Hippocampal formation (tissue), 2 donors: ENCODE measurements at places on chromosomes 16 and 17.

- DNase-seq: no peak
Observed at GRCh38 chr17:66040402-66040801, 151.5 kb downstream of the CEP112 start.

GRCh38 chr17:38894276-38894675, 24.4 kb downstream of the LASP1 start:
- no peak for DNase-seq

- peak; percentile 100 for DNase-seq
Observed at GRCh38 chr17:29212681-29213121, 32.5 kb upstream of the MYO18A start.

- no peak for DNase-seq
Observed at GRCh38 chr17:73368085-73368631, 56.4 kb upstream of the CDC42EP4 start.

- no peak for DNase-seq
Observed at GRCh38 chr16:89988951-89989350, 30.3 kb downstream of the DBNDD1 start.

- no peak for DNase-seq
Observed at GRCh38 chr17:15512071-15512709, 44.8 kb upstream of the CDRT4 start.

- no peak for DNase-seq
Observed at GRCh38 chr17:68199837-68200688, 47.8 kb upstream of the AMZ2 start.

- DNase-seq: no peak
Observed at GRCh38 chr17:37762666-37763065, 17.8 kb upstream of the HNF1B start.

DNA sequence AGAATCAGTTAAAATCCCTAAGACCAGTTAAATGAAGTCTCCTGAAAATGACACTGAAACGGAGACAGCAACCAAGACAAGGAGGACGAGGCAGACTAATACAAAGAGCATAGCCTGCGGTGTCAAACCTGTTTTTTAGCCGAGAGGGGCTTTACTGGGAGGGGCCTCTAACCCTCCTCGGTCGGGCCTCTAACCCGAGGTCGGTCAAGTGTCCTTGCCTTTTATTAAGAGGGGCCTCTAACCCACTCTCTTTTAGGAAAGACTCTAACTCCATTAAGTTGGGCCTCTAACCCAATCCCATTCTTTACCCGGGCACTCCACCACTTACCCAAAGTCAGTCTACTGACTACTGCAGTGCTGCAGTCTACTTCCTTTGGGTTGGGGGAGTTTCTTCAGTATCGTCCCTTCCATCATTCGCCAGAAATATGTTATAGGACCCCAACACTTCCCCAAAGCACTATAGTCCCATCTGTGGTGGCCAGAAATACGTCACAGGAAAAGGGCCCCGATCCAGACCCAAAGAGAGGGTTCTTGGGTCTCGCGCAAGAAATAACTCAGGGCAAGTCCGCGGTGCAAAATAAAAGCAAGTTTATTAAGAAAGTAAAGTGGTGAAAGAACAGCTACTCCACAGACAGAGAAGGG, 39.2 kb upstream of the ARL4D start:
- DNase-seq: no peak

- peak; percentile 51 for DNase-seq
Observed at GRCh38 chr16:72198021-72198711, 26.2 kb upstream of the PMFBP1 start.

- DNase-seq: peak; percentile 59
Observed at GRCh38 chr16:31093132-31093703, 1.4 kb downstream of the VKORC1 start.

GRCh38 chr16:84020353-84020752, 22.2 kb downstream of the SLC38A8 start:
- no peak for DNase-seq

GRCh38 chr17:50310455-50311111, 35.3 kb upstream of the XYLT2 start:
- no peak for DNase-seq

DNA sequence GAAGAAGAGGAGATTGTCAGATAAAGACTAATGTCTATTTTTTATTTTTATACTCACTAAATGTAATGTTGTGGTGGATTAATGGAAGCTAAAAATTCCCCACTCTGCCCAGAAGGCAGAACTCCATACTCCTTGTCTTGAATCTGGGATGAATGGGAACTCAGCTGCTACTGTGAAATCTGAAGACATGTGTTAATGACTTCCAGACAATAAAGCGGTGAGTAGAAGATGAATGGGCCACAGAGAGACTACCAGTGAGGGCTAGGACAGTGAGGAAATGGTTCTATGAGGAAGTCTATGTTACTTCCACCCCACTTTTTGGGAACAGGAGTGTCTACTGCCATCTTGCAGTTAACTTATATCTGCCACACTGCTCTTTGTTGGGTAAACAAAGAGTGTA, 726.9 kb downstream of the CDH8 start:
- DNase-seq: no peak

DNA sequence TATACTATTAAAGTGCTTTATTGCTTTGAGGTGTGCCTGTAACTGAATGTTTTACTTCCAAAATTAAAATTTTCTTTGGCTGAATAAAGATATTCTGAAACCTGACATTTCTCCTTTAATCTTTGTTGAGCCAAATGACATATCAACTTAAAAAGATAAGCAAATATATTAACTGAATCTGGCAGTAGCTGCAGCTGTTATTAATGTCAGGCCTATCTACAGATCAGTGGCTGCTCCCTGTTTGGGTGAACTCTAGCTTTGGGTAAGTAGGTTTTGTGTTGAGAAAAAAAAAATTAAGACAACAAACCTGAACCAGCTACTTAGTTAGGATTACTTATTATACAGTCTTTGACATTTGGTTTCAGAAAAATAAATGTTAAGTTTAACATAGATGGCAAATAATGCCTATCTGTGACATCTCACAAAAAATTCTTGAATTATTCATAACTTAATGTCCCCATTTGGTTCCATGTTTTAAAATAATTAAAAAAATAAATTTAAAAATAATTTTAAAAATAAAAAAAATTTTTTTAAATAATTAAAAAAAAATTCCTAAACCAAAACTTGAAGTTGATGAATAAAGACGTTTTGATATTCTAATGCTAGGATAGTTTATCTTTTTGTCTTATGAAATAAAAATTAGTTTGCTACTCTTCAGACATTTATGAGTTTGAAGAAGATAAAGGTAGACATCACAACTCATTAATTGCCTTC, 19.8 kb downstream of the CPD start:
- no peak for DNase-seq

DNA sequence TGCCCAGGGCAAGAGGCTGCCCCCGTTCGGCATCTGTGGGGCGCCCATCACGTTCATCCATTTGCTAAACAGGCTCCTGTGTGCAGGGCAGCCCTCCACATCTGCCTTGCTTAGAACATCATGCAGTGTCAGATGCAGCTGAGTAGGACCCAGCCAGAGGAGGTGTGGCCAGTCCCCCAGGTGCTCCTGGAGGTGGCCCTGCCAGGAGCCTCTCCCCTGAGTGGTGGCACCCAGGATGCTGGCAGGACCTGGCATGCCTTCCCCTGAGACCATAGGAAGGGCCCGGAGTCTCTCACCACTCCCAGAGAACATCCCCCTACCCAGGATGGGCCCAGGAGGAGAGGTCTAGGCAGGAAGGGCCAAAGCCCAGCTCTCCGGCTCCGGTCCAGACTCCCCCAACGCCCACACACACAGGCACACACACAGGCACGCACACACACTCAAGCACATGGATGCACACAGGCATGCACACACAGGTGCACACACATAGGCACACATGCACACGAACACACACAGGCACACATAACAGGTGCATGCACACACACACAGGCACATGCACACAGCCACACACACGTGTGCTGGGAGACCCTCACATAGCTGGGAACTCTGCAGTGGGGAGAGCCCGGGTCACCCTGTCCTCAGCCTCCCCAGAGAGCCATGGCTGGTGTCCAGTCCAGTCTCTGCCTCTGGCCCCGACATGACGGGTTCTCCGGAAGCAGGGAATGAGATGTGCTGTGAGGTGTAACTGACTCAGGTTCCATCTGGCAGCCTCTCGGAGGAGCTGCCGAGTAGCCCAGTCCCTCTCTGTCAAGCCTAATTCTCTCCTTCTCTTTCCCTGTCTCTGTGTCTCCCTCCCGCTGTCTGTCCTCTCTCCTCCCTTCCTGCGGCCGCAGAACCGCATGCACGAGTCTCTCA, 74.6 kb downstream of the AMFR start:
- no peak for DNase-seq

DNA sequence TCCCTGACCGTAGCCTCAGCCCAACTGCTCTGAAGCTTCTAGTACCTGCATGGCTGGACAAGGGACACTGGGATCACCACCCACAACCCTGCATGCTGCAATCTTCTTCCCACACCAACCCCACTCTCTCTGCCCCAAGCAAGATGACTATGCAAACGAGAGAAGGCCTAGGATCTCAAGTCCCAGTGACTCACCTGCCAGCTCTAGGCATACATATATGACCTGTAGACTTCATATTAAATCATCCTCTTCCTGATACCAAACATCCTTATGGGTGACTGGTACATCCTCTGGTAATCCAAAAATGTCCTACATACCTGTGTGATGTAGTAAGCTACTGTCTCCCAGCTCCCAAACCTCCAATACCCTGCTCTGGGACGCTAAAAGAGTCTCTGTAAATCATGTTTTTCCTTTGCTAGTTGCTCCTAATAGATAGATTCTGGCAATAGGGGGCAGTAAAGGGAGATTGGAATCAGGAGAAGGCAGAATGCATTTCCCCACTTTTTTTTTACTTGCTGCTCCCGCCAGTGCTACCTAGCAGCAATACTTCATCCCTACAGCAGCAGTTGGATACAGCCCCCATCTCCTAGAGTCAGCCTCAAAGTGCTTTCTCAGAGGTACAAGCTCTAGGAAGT, 43.4 kb upstream of the SOX9 start:
- DNase-seq: no peak

DNA sequence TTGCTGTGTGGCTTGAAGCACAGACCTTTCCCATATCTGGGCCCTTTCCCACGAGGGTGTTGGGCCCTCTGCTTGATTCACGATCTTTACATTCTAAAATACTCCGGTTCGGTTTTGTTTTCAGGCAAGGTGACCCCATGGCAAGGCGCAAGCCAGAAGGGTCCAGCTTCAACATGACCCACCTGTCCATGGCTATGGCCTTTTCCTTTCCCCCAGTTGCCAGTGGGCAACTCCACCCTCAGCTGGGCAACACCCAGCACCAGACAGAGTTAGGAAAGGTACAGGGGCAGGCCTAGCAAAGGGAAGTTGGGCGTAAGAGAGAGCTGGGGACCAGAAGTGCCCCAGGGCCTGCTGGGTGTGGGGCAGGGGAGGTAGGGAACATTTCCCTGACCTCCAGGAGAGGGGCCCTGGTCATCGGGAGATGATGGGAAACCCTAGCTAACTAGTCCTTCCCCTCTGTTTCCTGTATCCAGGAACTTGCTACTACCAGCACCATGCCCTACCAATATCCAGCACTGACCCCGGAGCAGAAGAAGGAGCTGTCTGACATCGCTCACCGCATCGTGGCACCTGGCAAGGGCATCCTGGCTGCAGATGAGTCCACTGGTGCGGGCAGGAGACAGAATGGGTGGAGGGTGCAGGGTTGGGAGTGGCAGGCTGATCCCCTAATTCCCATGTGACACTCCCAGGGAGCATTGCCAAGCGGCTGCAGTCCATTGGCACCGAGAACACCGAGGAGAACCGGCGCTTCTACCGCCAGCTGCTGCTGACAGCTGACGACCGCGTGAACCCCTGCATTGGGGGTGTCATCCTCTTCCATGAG, 1.4 kb downstream of the ALDOA start:
- no peak for DNase-seq
